ENCODE measurements at places on chromosomes 2 and 18. TPM values are rescaled to one million over a fixed set of nuclear protein-coding genes. Genes with fewer than 3 reads are reported as not detected.
A peak's percentile ranks its signal among the peaks of the same experiment; 100 is the strongest.

Gene DOK6
- 0.15 TPM for polyA plus RNA-seq

Gene GCA
- polyA plus RNA-seq: 10.9 TPM

Gene CNDP1
- polyA plus RNA-seq: not detected

Gene PROKR1
- not detected for polyA plus RNA-seq

Gene AGXT
- polyA plus RNA-seq: not detected

GRCh38 chr2:23280401-23280800 lies 104.6 kb upstream of the KLHL29 start:
- no peak for DNase-seq

- no peak for DNase-seq
Measured at GRCh38 chr2:196225213-196225612, 53.8 kb upstream of the STK17B start.

GRCh38 chr18:69897397-69898108 lies 50.1 kb downstream of the CD226 start:
- peak; percentile 44 for DNase-seq

DNA sequence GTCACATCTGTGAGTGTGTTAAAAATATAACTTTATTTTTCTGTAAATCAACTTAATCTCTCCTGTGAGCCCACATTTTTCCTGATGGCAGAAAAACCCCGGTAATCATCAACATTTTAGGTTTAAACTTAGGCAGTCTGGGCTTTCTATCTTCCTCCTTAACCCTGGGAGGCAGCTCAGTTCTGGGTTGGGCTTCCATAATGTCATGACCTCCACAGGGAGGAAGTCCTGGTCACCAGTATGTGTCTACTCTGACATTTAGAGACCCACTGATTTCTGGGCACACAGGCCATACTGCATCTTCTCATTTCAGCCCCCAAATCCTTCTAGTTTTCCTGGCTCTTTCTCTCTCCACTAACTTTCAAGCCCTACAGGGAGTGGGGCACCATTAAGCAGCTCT lies 181.2 kb downstream of the DYSF start:
- DNase-seq: no peak

- DNase-seq: no peak
Measured at GRCh38 chr2:168970711-168971233, 60.4 kb downstream of the ABCB11 start.

GRCh38 chr2:70045932-70046331 lies 41.3 kb upstream of the PCBP1 start:
- DNase-seq: no peak

GRCh38 chr2:32474381-32474780 lies 117.6 kb downstream of the BIRC6 start:
- no peak for DNase-seq

DNA sequence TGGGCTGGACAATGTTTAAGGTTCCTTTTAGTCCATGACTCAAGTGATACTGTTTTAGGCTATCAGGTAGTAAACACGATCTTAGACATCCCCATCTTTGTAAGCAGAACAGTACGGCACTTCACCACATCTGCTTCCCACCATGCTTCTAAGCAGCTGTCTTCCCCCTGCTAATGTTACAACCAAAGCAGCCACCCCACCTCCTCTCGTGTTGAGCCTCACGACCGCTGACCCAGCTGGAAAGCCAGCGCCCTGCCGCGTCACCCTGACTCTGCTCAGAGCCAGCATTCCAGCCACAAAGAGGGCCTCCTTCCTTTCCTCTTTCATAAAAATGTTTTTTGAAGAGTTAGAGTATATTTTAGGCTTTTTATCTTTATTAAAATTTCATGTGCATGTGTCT lies 9.4 kb downstream of the MTERF4 start:
- DNase-seq: no peak

DNA sequence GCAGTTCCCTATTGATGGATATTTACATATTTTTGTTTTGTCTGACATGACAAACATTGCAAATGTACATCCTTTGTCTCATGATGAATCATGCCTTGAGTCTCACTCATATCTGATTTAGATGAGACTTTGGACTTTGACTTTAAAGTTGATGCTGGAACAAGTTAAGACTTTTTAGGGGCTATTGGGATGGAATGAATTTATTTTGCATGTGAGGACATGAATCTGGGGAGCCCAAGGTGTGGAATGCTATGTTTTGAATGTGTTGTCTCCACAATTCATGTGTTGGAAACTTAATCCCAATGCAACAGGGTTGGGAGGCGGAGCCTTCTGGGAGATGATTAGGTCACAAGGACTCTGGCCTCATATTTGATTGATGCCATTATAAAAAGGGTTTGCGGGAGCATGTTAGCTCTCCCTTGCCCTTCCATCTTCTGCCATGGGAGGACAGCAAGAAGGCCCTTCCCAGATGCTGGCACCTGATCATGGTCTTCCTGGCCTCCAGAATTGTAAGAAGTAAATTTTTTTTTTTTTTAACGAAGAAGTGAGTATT lies 29.1 kb upstream of the INO80D start:
- DNase-seq: no peak

- no peak for DNase-seq
Measured at GRCh38 chr2:171225302-171225980, 64.7 kb upstream of the TLK1 start.

DNA sequence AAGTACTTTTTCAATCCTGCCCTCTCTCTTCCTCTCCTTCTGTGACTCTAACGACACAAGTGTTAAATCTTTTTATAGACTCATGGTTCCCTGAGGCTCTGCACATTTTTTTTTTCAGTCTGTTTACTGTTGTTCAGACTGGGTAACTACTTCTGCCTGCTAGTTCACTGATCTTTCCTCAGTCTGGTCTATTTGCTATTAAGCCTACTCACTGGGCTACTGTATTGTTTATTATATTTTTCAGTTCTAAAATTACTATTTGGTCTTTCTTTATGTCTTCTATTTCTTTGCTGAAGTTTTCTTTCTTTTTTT lies 21.3 kb downstream of the PPP3R1 start:
- DNase-seq: no peak

GRCh38 chr2:204416236-204416635 lies 129.0 kb upstream of the PARD3B start:
- no peak for DNase-seq

DNA sequence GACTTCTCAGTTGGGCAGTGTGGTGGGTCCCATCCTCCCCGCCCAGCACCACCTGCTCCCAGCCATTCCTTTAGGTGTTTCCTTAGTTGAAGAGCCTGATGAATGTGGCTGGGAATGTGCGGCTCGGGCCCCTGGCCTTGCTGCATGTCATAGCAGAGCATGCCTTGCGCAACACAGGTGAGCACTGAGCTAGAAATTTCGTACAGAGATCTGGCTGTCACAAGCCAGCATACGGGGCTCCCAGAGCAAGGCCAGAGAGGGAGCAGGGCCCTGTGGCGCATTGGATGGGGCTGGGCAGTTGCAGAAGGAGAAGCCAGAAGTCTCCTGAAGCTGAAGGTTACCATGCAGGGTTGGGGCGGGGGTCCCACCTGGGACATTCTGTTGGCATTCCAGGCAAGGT lies 129.7 kb downstream of the WDSUB1 start:
- DNase-seq: no peak

GRCh38 chr2:3042601-3043585 lies 334.7 kb downstream of the EIPR1 start:
- DNase-seq: no peak

- no peak for DNase-seq
Measured at GRCh38 chr2:6926071-6926732, 9.0 kb downstream of the RNF144A start.

GRCh38 chr2:63856303-63856603 lies 14.6 kb downstream of the UGP2 start:
- DNase-seq: peak; percentile 67

- DNase-seq: no peak
Measured at GRCh38 chr18:11963991-11964484, 17.3 kb upstream of the IMPA2 start.

DNA sequence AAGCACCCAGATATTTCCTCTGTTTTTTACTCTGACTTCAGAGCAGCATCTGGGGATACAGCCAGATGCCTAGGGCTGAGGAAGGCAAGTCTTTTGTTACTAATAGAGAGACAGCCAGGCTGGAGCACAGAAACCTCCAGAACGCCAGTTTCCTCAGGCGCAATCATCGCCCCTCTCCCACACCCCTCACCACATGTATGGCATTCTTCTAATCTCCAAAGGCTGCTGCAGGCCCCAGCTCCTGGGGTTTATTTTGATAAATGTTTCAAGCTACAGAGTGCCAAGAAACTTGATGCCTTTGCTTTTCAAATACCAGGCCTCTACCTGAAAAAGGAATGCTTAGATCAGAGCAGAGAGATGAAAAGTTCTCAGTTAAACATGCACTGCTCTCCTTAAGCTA lies 283.6 kb downstream of the RBM43 start:
- no peak for DNase-seq

DNA sequence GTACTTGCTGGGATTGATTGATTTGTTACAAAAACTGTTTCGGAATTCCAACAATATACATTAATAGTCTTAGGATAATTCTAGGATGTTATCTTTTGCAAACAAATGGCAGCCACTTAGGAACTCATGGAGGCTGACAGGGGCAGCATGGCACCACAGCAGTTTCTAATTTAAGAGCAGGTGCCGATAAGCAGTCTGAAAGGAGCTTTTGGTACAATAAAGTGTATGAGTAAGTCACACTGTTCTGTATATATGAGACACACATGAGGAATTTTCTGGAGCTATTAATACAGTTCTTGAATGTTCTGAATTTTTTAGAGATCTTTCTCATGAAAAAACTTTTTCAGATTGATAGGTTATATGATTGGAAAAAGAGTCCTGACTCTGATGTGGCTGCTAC lies 52.2 kb downstream of the EIF5B start:
- DNase-seq: no peak
